DMS153 (cell line): ENCODE measurements at places on chromosomes 3 and 15.
A peak's percentile ranks its signal among the peaks of the same experiment; 100 is the strongest.

- DNase-seq = no peak
Observed at GRCh38 chr3:117495620-117496019, 786.0 kb downstream of the TUSC7 start.

GRCh38 chr3:5750091-5750490 is 562.6 kb downstream of the EDEM1 start:
- no peak for DNase-seq

DNA sequence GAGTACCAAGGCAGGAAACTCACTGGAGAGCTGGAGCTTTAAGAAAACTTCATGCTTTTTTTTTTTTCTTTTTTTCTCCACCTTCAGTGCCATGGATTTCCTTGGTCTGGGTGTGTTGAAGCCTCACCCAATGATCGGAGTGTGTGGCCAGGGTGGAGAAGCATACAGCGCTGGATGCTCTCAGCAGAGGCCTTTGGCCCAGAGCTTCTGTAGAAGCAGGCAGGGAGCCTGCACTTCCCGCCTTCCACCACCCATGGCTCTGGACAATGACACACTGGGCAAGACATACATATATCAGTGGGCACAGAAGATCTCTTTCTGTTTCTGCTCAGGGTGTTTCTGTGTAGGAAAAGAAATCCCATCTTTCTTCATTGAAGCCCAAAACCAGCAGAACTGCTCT is 55.8 kb upstream of the ACAD9 start:
- no peak for DNase-seq

DNA sequence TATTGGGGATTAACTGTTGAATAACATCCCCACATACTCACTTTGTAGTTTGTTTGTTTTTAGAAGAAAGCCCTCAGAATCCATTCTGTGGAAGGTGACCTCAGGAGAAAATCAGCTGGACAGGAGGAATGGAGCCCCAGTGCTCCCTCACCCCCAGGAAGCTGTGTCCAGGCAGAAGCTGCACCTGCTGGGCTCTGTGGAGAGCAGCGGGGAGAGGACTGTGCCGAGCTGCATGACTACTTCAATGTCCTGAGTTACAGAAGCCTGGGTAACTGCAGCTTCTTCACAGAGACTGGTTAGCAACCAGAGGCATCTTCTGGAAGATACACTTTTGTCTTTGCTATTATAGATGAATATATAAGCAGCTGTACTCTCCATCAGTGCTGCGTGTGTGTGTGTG is 14.0 kb downstream of the TIGIT start:
- DNase-seq = no peak

DNA sequence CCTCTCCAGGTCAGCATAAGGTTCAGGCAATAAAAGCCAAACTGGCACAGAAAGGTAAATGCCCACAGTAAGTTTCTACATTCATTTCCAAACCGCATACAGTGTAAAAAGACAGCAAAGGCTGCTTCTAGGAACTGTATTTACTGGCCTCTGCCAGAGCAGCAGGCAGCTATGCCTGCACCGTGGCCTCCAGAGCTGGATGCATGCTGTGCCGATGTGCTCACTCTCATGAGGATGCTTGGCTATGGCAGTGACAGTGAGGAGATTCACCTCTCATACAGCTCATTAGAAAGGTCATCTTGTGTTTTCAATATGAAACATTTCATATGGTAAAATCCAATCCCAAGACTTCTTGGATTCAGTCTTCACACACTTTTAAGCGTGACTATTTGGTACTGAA is 50.3 kb downstream of the UBP1 start:
- DNase-seq = no peak

DNA sequence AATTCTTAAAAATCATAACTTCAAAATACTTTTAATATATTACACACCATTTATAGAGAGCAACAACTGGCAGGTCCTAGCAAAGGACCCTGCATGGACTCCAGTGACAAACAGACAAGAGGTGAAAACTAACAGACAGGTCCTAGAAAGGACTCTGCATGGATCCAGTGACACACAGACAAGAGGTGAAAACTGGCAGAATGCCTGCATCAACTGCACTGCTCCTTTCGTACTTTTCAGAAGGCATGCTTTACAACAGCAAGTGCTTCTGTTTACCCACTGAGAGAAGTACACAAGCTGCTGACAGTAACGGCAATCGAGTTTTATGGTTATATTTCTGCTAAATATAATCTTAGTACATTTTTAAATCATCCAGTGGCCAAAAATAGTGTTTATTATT is 24.3 kb upstream of the GP5 start:
- peak; percentile 68 for DNase-seq

GRCh38 chr15:61830536-61831330 is 229.5 kb downstream of the VPS13C start:
- DNase-seq = no peak

GRCh38 chr3:7160689-7161088 is 299.8 kb downstream of the GRM7 start:
- DNase-seq = no peak

GRCh38 chr3:17349093-17349492 is 393.3 kb downstream of the TBC1D5 start:
- no peak for DNase-seq

- DNase-seq = no peak
Observed at GRCh38 chr15:41727143-41727542, 47.1 kb upstream of the MAPKBP1 start.

- DNase-seq = no peak
Observed at GRCh38 chr3:178369811-178370210, 166.4 kb upstream of the KCNMB2 start.

- no peak for DNase-seq
Observed at GRCh38 chr3:192718156-192718555, 9.2 kb downstream of the FGF12 start.

- no peak for DNase-seq
Observed at GRCh38 chr15:68258692-68259091, 18.9 kb upstream of the FEM1B start.

GRCh38 chr3:30819067-30819798 is 75.2 kb downstream of the GADL1 start:
- no peak for DNase-seq

GRCh38 chr3:126149960-126150515 is 30.3 kb downstream of the ALDH1L1 start:
- DNase-seq = no peak

- no peak for DNase-seq
Observed at GRCh38 chr3:60579734-60580133, 671.5 kb downstream of the FHIT start.

DNA sequence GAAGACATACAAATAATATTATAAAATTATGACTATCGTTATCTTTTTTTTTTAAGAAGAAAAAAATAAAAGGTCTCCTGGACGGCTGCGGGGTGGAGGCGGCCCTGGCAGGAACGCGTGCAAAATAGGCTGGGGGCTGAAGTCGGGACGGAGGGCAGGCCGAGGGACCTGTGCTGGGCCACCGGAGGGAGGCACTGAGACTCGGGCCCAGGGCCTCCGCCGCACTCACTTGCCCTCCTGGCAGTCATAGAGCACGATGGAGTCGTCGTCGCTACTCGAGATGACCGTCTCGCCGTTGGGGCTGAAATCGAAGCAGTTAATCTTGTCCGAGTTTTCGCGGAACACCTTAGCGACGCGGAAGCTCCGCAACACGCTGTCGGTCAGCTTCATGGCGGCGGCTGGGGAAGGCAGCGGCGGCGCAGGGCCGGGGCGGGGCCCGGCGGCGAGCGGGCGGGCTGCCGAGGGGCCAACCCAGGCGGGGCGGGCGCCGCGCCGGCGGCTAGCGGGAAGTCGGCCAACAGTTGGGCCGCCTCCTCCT is 408 bp downstream of the WDR82 start:
- no peak for DNase-seq

DNA sequence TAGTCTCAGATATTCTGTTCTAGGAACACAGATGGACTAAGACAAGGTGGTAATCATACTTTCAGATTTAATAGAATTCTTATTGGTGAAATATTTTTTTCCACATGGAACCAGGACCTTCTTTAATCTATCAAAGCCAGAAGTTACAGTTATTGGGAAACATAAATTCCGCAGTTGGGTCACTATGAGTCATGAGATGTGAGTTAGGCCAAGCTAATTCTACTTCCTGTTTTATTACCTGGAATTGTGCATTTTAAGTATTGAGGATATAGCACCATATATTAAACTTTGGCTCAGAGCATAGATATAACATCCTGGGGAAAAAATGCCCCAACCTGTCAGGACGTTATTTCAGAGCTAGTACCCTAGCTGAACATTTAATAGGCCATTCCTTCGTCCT is 96.4 kb upstream of the P3H2 start:
- no peak for DNase-seq

GRCh38 chr3:43023066-43023465 is 44.0 kb downstream of the GASK1A start:
- no peak for DNase-seq

- no peak for DNase-seq
Observed at GRCh38 chr3:172511783-172512762, 11.2 kb downstream of the TNFSF10 start.

DNA sequence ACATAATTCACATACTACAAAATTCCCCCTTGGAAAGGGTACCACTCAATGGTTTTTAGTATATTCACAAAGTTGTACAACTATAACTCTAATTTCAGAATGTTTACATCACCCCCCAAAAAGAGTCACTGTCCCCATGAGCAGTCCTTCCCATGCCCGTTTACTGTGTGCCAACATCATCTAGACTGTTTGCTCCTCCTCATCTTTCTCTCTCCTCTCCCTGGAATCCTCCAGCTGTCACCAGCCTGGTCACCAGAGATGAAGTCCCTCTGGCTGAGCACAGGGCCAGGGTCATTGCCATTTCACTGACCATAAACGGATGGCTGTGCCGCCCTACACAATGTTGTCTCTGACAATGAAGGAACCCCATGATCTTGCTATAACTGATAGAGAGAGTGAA is 45.2 kb downstream of the C2CD4B start:
- DNase-seq = no peak

DNA sequence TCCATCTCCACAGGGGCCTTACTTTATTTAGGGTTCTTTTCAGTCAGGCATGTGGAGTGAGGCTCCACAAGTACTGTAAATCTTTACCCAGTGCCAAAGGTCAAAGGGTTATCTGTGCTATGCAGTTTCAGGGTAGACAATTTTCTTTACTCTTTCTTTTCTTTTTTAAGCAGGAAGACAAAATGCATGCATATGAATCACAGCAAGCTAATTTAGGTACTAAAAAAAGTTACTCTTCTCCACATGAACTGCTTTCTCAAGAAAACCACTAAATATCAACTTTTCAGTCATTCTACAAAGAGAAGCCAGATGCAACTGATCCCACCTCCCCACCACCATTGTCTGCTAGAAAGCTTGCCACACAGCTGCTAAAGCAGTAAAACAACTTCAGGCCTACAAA is 73.3 kb upstream of the PYGO1 start:
- no peak for DNase-seq

- DNase-seq = no peak
Observed at GRCh38 chr3:71659864-71660591, 65.2 kb downstream of the EIF4E3 start.

DNA sequence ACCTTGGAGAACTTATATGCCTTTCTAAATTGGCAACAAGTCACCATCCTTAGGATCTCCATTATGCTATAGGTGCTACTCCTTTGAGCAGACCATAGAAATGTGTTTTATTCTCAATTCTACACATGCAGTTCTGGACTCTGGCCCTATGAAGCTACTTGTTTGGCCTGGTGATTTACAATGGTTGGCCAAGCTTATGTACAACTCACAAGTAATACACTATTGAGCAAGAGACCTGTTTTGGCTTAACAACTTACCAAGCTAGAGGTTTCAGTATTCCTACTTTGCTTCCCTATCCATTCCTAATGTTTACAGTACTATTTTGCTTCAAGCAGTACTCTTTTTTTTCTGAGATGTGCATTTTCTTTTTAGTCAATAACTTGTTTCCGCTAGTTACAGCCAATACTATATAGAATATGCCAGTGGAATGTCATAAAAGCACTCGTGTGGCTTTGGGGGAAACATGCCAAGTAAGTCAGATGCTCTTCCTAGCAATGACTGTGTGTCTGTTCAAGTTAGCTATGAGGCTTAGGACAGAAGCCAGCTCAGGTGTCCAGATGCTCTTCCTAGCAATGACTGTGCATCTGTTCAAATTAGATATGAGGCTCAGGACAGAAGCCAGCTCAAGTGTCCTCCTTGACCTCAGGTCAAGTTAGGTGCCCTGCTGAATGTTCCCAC is 174.9 kb upstream of the SEMA6D start:
- DNase-seq = no peak

DNA sequence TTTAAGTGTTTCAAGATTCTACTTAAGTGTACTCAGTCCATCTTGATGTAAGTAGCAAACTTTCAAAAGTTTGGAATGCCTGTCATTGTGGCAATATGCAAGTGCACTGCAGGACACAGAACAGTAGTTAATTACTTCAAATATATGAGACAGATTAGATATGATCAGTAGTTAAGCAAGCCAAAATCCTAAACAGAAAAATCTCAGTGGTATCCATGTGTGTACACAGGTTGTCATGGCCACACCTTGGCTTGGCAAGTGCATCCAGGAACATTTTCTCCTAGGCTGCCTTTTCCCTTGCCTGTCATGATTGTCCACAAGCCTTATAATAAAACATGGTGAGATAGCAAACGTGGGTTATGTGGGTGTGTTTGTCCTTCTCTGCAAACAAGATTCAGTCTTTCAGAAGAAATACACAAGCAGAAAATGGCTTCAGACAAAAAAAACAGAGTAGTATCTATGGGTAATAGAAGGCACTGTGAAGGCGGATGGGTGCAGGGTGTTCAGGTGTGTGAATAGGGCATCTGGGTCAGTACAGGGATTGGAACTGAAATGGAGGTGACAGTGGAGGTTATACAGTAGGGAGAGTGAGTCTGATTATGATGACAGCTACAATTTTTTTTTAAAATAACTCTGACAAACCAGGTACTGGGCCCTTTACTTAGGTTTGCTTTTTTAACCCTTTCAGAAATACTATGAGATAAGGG is 229.0 kb upstream of the LRIG1 start:
- no peak for DNase-seq

DNA sequence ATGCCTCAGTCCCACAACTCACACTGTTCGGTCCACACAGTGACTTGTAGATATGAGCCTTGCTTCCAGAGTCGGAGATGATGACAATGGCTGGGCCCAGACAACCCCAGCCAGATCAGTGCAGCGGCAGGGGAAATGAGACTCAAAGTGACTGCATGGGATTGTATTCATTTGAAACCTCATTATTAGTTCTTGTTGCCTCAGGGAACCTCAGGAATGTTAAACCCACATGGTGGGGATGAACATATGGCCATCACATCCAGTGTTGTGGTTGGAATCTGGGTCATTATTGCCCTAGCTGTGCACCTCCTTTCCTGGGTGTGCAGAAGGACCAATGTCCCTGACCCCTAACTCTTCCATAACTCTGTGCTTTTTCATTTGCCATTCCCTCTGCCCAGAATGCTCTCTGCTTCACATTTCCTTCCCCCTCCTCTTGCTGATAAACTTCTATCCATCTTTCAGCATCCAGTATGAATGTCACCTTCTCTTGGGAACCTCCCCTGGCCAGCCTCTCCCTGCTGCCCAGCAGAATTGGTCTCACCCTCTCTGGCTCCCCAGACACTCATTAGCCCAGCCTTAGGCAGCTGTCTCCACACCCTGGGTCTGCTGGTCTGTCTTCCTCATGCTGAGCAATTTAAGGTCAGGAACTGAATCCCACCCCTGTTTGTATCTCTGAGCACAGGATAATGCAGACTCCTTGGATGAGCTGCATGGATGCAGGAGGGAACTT is 67.0 kb upstream of the TNFAIP8L3 start:
- DNase-seq = no peak

- DNase-seq = no peak
Observed at GRCh38 chr3:175865724-175866123, 1006.6 kb downstream of the NAALADL2 start.
